ENCODE measurements at places on chromosomes 3 and 15.

DNA sequence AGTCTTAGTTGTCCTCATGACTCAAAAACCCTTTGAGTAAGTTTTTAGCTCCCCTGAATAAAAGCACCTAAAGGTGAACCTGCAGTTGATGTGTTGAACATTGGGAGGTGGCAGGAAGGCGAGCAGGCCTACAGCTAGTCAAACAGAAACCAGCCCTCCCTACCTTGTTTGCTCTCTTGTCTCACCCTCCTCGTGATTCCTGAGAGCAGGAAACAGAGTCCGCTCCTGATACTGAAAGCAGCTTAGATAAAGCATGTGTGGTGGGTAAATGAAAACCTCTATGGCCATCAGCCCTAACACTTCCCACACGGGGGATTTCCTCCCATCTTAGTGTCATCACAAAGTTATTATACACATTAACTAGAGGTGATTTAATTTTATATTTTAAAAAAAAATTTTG lies 21.8 kb upstream of the CLDN18 start:
- no peak for DNase-seq

GRCh38 chr3:68504201-68504600 lies 428.1 kb downstream of the TAFA4 start:
- no peak for DNase-seq

DNA sequence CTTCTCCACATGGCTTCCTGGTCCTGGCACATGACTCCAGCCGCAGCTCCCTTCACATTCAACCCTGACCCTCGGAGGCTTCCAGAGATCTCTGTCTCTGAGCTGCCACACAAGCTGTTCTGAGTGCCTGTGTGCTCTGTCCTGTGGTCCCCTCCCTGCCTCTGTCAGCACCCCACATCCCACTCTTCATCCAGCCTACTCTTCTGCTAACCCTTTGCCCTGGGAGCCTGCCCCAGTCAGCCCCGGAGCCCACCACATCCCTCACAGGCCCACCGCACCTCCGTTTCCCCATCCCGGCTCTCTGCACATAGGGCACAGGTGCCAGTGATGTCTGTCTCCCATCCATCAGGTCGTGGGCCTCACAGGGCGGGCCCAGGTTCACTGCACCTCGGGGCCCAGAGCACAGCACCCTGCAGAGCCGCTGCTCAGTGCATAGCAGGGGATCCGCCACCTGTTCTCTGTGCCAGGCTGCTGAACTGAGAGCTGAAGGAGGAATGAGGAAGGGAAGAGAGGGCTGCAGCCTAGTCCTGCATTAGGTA lies 133.6 kb downstream of the UACA start:
- DNase-seq, result no peak

- DNase-seq, result no peak
Observed at GRCh38 chr3:149473357-149474249, 894 bp upstream of the TM4SF4 start.

DNA sequence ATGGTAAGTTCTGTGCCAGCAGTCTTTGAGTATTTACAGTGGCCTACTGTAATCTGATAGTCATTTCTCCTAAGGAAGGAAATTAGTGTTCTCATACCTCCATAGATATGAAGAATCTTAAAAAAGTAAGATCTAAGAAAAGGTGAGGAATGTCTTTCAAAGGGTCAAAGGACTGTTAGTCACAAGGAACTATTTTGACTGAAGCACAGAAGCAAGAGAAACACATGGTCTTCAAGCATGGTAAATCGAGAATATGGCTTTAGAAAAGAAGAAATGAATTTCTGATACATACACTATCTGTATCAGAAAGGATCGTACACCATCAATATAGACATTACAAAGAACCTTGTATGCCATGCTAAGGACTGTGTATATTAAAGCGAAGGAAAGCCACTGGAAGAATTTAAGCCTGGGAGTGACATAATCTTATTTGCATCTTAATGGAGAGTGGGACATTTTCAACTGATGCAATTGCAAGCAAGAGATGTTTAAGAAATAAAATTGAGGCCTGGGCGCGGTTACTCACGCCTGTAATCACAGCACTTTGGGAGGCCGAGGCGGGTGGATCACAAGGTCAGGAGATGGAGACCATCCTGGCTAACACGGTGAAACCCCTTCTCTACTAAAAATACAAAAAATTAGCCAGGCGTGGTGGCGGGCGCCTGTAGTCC lies 5.5 kb upstream of the ACAP2 start:
- no peak for DNase-seq

DNA sequence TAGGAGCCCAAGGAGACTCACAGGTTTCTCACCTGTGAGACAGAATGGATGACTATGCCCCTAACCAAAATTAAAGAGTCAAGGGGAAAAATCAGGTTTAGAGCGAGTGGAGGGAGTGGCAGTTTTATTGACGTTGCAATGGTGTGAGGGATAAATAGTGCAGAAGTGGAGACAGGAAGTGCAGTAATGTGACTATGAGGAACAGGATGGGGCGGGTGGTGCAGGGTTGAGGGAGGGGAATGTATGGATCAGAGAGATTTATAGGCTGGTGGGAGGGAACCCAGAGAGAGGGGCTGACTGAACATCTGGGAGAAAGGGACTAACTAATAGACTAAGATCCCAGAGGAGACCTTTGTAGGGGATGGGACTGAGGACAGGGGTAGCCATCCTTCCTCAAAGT lies 26.5 kb downstream of the EIF2AK4 start:
- no peak for DNase-seq

DNA sequence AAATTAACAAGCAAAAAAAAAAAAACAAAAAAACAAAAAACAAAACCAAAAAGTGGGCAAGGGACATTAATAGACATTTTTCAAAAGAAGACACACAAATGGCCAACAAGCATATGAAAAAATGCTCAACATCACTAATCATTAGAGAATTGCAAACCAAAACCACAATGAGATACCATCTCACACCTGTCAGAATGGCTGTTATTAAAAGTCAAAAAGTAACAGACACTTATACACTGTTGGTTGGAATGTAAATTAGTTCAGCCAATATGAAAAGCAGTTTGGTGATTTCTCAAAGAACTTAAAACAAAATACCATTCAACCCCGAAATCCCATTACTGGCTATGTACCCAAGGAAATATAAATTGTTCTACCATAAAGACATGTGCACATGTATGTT lies 222.4 kb upstream of the CD96 start:
- DNase-seq, result no peak

Data from CMK (cell line).